ENCODE measurements at places on chromosomes 12 and 14.

DNA sequence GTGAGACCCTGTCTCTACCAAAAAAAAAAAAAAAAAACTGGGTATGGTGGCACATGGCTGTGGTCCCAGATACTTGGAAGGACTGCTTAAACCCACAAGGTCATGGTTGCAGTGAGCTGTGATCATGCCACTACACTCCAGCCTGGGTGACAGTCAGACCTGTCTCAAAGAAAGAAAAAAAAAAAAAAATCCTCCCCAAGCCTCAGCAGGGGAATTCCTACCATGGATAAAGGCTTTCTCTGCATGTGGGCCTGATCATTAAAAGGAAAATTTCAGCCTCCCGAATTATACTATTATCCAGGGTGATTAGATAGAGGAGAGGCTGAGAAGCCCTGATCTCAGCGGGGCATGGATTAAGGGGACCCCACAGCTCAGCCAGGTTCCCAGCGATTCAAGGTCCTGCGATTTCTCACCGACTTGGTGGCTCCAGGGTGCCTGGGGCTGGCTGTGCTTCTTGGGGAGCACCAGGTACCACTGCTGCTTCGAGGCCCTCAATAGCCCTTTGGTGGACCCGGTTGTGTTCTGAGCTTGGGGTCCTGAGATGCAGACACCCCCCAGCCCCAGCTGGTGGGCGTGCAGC lies 5.6 kb downstream of the SH2B3 start:
- no peak for DNase-seq

- no peak for DNase-seq
Observed at GRCh38 chr14:73744175-73744867, 30.1 kb upstream of the PNMA1 start.

- no peak for DNase-seq
Observed at GRCh38 chr14:67806246-67806645, 10.1 kb downstream of the ZFYVE26 start.

- DNase-seq, result no peak
Observed at GRCh38 chr14:103714063-103714724, 1.1 kb downstream of the XRCC3 start.

DNA sequence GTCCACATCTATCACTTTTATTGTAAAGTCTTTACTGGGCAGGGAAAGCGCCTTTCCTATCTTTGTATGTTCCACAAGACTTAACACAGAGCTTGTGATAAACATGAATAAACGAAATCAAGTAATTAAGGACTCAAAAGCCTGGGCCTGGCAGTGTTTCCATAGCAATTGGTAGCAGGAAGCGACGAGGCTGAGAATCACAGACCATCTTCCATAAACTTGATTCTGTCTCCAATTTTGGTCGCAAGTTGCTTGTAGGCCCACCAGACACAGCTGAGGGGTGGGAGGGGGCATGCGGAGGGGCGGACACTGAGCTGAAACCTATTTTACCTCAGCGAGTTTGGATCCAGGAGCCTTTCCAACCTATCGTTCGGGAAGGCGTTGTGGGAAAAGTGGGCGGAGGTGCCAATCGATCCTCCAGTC lies 302 bp downstream of the CCDC38 start:
- DNase-seq, result peak; percentile 30
